ENCODE measurements at places on chromosomes 12 and 14.

DNA sequence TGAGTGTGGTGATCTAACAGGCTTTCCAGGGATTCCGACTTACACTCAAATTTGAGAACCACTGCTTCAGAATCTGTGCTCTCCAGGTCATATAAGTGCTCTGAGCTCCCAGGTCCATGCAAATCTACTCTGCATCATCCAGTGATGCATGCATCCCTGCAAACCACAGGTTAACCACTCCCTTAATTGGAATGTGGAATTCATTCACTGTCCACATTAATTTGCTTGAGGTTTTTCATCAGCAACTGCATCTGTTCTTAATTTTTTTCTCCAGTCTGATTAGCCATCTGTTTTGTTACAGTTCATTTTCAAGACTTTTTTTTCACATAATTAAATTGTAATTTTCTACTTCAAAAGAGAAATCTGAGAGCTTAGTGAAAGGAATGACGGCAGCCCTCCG, 43.4 kb upstream of the RIN3 start:
- DNase-seq, result peak; percentile 88

- DNase-seq, result peak; percentile 90
Measured at GRCh38 chr12:51371295-51371953, 19.8 kb downstream of the GALNT6 start.

GRCh38 chr12:131217024-131217586, 263.4 kb downstream of the ADGRD1 start:
- no peak for DNase-seq

DNA sequence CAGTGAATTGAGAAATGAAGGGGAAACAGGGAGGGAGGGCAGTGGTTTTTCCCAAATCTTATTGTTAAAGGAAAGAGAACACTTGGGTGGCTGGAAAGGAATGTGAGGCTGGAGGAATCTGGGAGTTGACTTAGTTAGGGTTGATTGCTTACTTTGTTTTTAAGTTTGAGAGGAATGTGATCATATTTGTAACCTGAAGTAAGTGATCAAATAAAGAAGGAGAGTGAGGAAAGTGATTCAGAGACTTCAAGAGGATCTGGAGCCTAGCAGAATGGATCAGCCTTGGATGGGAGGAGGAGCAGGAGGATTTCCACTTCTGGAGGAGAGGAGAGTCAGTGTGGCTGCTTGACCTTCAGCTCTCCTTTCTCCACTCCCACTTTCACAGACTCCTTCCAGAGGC, 6.0 kb upstream of the LRP6 start:
- no peak for DNase-seq

GRCh38 chr14:65251213-65251612, 148.9 kb upstream of the MAX start:
- peak; percentile 96 for DNase-seq

DNA sequence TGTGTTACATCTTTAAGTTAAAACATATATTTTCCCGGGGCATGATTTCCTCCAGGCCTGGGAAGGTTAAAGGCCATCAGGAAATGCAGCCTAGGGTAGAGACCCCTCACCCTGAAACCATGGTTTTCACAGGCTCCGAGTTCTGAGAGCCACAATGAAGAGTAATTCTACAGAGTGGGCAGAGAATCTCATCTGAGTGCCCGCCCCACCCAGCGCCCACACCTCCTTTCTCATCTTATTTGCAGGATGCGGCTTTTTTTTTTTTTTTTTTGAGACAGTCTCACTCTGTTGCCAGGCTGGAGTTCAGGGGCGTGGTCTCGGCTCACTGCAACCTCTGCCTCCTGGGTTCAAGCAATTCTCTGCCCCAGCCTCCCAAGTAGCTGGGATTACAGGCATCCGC, 170.7 kb downstream of the FOXN3 start:
- no peak for DNase-seq

- DNase-seq, result no peak
Measured at GRCh38 chr12:51395283-51396230, 4.4 kb upstream of the GALNT6 start.

DNA sequence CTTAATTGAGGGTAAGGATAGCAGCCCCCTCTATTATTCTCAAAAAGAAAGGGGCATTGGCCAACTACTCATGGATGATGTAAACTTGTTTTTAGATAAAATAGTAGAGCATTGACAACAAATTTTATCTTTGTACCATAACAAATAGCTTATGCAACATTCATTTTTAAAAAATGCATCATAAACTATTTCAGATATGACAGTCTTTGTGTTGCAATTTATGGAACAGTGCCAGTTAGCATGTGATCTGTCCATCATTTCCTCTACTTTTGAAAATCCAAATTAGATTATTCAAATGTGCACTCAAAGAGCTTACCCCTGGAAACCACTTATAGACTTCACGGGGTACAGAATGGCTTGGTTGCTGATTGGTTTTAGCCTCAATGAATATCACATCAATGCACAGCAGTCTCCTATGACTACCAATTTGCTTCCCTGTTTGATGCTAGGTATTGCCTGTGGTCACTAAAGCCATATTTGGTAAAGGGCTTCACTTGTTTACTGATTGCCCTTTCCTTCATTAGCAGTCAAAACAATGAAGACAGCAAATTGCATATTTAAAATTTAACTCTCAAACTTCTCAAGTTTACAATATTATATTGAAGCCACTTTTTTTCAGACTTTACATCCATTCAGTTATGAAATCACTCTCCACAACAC, 274.9 kb upstream of the MGAT4C start:
- no peak for DNase-seq

DNA sequence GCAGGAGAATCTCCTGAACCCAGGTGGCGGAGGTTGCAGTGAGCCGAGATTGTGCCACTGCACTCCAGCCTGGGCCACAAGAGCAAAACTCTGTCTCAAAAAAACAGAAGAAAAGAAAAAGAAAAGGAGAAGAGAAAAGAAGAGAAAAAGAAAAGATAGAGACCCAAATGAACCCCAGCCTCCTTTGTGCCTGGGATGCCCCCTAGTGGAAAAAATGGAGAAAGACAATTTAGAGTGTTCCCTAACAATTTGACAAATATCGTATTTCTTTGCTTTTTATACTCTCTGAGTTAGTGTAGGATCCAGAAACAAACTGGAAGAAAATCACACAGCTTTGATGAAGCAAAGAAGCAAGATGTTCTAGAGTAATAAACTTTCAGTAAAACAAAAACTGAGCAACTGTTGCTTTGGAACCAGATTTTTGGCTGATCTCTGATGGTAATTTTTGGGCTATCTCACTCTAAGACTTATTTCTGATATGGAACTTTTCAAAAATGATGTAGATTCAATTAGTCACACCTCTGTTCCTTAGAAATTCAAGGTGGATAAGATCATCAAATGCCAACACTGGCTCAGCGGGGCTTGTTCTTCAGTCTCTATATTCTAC, 18.6 kb upstream of the PRKAB1 start:
- DNase-seq, result no peak

DNA sequence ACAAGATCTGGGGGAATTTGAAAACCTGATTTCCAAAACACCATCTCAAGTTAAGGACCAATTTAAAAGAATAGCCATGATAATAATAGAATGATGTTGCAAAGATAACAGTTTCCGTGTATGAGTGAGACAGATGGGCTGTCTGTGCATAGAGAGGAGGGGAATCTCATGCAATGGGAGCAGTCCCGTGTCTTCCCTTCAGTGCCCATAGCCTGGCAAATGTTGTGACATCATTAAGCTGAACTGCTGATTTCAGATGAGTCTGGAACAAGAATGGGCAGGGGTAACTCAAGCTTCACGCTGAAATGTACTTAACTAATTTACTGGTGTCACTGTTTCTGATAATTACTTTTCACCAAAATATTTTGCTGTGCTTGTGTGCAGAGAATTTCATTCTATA, 454.0 kb downstream of the FOXG1 start:
- no peak for DNase-seq

DNA sequence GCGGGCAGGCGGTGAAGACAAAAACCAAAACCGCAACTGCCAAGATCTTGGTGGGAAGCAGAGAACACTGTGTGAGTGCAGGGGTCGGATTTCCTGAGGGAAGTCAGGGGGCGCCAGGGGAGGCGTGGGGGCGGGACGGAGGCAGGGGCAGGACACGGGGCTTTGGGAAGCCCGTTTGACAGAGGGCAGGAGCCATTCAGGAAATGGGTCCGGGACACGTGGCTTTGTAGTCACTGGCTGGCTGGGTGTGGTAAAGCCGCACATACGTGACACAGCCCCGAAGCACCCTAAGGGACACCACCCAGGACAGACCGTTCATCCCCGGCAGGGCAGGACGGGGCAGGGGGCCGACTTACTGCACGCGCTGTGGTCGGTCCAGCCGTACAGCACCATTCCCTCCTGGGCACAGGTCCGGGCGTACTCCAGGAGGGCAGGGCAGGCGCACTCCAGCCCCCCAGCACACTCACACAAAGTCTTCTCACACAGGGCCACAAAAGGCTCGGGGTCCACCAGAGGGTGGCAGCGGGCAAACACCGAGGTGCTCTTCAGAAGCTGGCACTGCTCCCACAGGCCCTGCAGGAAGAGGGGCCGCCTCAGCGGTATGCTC, 49.4 kb downstream of the VWF start:
- DNase-seq, result no peak

- DNase-seq, result no peak
Measured at GRCh38 chr12:77916276-77916675, 85.6 kb downstream of the NAV3 start.

DNA sequence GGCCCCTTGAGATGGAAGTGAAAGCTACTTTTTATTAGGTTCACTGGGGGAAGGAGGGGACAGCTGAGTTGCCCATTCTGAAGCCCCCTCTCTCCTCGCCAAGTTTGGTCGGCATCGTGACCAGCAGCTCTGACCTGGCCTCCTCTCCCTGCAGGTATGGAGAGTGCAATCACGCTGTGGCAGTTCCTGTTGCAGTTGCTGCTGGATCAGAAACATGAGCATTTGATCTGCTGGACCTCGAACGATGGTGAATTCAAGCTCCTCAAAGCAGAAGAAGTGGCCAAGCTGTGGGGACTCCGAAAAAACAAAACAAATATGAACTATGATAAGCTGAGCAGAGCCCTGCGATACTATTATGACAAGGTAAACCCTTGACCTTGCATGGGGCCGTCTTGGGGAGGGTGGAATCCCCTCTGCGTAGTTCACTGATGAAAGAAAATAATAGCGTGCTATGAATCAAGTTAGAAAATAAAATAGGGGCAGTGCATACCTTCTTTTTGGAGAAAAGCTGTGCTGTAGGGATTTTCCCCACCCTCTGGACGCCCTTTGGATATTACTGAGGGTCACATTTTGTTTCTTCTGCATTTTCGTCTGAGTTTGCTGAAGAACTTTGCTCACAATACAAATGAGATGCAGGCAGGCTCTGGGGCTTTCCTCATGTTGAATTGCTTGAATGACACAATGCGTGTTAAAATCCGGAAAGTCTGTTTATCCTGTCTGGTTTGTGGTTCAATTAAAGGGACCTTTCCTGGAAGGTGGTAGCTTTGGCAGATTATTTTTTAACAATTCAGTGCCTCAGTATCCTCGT, 29.4 kb downstream of the ELK3 start:
- no peak for DNase-seq

GRCh38 chr14:31387091-31387490, 33.3 kb downstream of the HEATR5A start:
- no peak for DNase-seq

GRCh38 chr12:131795690-131796410, 32.3 kb upstream of the MMP17 start:
- DNase-seq, result no peak

DNA sequence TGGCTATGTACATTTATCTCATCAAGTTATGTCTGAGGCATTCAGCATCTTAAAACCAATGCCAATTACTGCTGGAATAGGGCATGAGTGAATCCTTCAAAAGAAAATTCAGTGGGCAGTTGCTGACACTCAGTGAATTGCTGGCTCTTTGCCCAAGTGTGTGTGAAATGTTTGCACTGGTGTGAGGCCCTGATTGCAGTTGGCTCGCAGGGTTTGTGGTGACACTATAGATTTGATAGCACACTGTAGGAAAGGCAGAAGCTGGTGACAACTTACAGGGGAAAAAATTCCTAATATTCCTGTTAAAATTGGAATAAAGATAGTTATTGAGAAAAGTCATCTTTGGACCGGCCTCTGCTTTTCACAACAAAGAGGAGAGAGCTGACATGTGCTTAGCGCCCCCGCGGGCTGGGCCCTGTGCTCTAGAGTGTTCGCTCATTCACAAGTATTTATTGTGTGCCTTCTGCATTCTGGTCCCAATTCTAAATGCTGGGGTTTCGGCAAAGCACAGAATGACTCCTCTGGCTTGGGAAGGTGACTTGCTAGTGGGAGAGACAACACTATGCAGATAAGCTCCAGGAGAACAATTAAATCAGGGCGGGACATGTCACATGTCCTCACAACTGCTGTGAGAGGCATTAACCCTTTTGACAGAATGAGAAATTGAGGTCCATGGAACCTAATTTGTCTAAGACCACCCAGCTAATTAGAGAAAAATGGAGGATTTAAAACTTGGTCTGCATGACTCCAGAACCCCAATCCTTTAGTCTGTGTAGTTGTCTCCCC, 418.7 kb downstream of the NPAS3 start:
- DNase-seq, result no peak

GRCh38 chr14:56659378-56659777, 79.8 kb downstream of the TMEM260 start:
- no peak for DNase-seq

DNA sequence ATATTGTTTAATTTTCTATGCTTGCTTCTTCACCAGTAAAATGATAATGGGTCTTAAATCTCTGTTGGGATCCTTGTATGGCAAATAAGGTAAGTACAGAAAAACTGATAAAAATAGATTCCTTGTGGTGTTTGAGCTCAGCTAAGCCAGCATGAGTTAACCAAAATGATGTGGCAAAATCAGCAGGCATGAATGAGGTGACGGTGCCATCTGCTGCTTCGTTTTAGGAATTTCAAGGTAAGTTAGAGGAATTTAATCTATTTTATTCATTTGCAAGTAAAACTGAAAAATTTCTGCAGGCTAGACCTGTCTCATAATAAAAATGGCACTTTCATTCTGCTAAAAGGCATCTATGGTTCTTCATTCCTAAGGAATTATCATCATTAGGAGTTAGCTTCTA, 10.0 kb upstream of the CLEC7A start:
- peak; percentile 42 for DNase-seq

DNA sequence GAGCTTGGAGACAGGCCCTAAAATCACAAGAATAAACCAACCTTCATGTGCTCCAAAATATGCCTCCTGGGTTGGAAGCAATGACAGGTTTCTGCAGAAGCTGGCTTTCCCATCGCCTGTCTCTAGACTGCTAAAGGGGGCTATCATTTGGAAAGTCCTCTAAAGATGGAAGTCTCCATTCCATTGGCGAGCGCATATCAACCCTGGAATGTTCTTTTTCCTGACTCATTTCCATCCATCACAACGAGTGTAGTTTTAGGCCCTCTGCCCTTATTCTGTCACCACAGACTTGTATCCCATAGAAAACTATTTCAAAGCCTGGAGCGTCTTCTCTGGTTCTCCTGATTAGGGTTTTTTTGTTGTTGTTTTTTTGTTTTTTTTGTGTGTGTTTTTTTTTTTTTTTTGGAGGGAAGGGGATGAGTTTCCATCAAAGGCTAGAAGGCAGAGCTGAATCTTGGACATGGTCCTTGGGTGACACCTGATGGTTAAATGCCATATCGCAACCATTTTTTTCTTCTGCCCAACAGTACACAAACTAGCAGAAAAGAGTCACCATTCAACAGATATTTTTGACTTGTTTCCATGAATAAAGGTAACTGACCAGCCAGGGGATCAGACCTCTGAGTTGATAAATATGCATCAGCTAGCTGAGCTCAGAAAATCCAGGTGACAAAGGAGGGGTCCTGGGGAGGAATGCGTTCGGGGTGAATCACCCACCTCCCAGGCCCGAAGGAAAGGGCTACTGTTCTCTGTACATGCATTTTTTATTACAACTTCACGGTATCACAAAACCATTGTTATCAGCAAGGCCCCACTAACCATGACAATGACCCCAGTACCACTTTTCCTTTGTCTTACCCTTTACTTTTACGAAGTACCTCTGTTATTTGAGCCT, 40.5 kb downstream of the KCNA5 start:
- DNase-seq, result no peak

Data from GM04504 (cell line).